ENCODE measurements at places on chromosomes 1 and 21.

DNA sequence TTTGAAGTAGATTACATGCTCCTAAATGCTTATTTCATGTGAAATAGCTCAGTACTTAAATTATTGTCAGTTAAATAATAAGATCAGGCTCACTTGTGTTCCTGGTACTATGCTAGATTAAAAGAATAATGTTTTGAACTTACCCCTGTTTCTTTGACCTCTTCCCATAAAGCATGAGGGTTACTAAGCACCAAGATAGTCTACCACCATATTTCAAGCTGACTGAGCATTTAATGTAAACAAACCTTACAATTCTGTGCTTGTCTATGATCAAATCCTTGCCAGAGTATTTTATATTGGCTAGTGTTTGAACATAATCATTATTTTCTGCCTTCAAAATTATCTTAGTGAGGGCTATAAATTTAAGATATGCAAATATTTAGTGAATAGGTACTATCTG is 98.1 kb downstream of the LHX9 start:
- no peak for DNase-seq

DNA sequence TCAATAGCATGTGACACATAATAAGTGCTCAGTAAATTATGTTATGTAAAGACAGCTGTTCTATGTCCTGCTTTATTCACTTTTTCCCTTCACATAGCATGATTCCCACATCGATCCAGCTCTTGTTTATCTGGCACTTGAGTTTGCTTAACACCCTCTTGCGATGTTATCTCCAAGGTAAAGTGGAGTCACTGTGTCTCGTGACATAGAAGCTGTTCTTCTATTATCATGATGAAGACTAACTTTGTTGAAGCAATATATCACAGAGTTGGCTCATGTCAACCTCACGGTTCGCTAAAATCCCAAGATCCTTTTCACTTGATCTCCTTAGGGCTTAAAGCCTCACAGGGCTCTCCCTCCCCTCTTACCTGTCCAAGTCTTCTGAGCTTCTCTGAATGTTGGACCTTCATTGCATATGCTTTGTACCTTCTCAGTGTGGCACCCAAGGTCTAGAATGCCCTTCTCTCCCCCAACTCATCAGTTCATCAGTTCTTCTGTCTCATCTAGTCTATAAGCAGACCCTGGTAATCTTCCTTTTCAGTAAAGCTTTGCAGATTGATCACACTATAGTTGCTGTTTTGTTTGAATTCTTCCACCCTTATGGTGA is 38.0 kb downstream of the PLXNA2 start:
- DNase-seq = peak; percentile 60

DNA sequence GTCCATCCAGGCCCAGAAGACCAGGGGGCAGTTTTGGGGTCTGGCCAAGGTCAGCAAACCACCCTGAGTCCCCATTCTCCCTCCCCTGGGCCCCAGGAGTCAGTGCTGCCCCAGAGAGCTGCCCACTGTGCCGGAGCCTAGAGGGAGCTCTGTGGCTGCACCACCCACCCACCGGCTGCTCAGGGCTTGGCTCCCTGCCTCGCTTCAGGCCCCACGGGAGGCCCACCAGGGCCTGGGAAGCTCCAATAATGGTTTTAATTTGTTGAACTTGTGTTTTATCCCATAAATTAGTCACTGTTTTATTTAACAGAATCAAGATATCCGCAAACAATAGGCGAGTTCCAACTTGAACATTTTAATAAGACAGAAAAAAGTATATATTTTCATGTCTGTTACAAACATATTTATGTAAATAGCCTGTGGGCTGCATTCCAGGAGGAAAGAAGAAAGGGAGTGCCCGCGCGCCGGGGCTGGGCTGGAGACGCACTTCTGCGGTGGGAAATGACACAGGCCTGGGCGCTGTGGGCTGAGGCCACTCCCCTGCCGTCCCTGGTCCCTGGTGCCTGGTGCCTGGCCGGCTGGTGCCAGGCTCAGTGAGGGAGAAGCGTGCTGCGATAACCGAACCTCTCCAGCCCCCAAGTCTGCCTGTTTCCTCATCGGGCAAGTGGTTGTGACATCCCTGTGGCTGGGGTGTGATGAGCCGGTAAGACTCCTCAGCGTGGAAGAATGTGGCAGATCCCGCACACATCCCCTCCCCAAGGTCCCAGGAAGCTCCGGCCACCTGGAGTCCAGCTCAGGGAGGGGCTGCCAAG is 160.5 kb downstream of the PEX14 start:
- DNase-seq = no peak

GRCh38 chr1:197982256-197982655 is 65.1 kb downstream of the LHX9 start:
- no peak for DNase-seq

DNA sequence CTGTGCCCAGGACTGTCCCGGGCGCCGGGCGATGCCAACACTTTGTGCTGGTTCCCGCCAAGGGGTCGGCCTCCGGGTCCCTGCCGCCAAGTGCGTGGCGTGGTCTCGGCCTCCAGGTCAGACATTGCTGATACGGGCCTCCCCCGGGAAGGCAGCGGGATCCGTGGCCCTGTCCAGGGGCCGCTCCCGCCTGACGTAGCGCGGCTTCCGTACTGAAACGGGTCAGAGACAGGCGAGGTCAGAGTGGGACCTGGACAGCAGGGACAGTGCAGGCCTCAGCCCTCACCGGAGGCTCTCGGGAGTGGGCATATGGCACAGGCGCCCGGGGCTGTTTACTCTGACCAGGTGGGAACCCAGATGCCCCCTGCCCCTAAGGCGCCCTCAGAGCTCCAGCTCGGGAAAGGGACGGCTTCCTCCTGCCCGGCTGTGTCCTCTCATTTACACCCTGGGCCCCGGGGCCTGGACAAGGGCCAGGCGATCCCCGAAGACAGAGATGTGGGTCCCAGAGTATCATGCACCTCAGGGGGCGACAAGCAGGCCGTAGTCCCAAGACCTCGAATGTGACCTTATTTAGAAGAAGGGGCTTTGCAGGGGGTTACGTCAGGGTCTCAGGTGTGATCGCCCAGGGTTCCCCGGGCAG is 8.8 kb upstream of the RNF223 start:
- no peak for DNase-seq
